ENCODE measurements at places on chromosomes 4 and X. TPM values are rescaled to one million over a fixed set of nuclear protein-coding genes. Genes with fewer than 3 reads are reported as not detected.

Gene LDOC1
- total RNA-seq: 103 TPM

Gene XAGE1A
- 21.1 TPM for total RNA-seq

Gene CFP
- 0.95 TPM for total RNA-seq

Gene GAGE2A
- not detected for total RNA-seq

Gene LAMTOR3
- total RNA-seq: 29.0 TPM

Gene COL4A6
- 16.9 TPM for total RNA-seq

Gene OTUD6A
- not detected for total RNA-seq

Gene KLHL4
- 7.7 TPM for total RNA-seq

Gene UGT2A1
- not detected for total RNA-seq

Gene KCNIP4
- total RNA-seq: not detected

Gene PLS3
- total RNA-seq: 178 TPM

Gene ZNF185
- total RNA-seq: 6.6 TPM

Gene PNPLA4
- total RNA-seq: 13.0 TPM

Gene TEX13D
- not detected for total RNA-seq

Gene EXOSC9
- total RNA-seq: 26.9 TPM

Gene IGSF1
- 0.37 TPM for total RNA-seq

Gene NPY1R
- not detected for total RNA-seq

Gene CLIC2
- total RNA-seq: 0.07 TPM

Gene GNRHR
- total RNA-seq: not detected

Gene NUDT11
- 3.0 TPM for total RNA-seq

Gene PTCHD1
- not detected for total RNA-seq

Gene DAPP1
- total RNA-seq: not detected

Gene BTK
- not detected for total RNA-seq

Gene ELF4
- 25.0 TPM for total RNA-seq

Gene GPR50
- 0.34 TPM for total RNA-seq

Gene GLOD5
- not detected for total RNA-seq

Gene AMER1
- 3.0 TPM for total RNA-seq

Gene SORCS2
- 5.8 TPM for total RNA-seq

Gene WDFY3
- total RNA-seq: 13.7 TPM

Gene SPANXN3
- total RNA-seq: not detected

Gene PRKG2
- total RNA-seq: 0.67 TPM
